ENCODE measurements at places on chromosomes 12 and 14.

GRCh38 chr14:63853831-63854293 lies 1.1 kb downstream of the SYNE2 start:
- DNase-seq = no peak

DNA sequence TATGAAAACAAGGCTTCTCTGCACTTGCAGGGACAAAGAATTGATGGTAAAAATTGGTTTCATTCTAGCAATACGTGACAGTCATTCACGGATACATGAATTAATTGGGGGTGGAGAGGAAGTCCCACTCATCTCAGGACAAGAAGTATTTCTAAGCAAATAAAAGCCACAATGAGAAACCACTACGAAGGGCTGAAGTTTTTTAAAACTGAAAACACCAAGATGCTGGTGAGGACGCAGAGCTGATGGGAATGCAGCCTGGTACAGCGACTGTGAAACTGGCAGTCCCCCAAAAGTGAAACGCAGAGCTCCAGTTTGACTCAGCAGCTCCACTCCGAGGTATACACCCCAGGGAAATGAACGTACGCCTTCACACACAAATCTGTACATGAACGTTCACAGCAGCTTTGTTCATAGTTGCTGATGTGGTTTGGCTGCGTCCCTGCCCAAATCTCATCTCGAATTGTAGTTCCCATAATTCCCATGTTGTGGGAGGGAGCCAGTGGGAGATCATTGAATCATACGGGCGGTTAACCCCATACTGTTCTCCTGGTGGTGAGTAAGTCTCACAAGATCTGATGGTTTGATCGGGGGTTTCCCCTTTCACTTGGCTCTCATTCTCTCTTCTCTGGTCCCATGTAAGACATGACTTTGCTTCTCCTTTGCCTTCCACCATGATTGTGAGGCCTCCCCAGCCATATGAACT lies 89.0 kb downstream of the SCARB1 start:
- DNase-seq = no peak

DNA sequence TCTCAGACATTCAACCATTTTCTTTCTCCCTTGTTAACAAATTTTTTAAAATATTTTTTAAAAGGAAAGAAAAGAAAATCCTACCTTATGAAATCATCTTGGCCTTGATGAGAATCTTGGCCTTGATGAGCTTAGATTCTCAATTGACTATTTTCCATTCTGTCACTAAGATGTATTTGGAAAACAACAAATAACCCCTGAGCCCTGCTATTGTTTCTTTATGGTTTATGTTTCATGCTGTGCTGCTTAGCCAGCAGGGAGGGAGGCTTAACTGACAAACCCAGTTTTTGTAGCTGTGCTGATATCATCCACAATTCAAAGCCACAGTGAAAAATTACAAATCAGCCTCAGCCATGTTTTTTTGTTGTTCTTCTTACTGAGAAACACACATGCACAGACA lies 404.1 kb downstream of the RAD51B start:
- no peak for DNase-seq

DNA sequence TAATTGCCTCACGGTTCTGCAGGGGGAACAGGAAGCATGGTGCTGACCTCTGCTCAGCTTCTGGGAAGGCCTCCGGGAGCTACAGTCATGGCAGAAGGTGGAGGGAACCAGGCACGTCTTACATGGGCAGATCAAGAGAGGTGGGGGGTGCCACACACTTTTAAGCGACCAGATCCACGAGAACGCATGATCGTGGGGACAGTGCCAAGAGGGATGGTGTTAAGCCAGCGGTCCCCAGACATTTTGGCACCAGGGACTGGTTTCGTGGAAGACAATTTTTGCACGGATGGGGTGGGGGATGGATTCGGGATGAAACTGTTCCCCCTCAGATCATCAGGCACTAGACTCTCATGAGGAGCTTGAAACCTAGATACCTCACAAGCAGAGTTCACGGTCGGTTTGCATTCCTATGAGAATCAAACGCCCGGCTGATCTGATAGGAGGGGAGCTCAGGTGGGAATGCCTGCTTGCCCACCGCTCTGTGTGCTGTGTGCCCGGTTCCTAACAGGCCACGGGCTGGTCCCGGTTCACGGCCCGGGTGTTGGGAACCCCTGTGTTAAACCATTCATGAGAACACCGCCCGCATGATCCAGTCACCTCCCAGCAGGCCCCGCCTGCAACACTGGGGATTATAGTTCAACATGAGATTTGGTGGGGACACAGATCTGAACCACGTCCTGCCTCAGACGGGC lies 96.9 kb downstream of the ADGRD1 start:
- no peak for DNase-seq

DNA sequence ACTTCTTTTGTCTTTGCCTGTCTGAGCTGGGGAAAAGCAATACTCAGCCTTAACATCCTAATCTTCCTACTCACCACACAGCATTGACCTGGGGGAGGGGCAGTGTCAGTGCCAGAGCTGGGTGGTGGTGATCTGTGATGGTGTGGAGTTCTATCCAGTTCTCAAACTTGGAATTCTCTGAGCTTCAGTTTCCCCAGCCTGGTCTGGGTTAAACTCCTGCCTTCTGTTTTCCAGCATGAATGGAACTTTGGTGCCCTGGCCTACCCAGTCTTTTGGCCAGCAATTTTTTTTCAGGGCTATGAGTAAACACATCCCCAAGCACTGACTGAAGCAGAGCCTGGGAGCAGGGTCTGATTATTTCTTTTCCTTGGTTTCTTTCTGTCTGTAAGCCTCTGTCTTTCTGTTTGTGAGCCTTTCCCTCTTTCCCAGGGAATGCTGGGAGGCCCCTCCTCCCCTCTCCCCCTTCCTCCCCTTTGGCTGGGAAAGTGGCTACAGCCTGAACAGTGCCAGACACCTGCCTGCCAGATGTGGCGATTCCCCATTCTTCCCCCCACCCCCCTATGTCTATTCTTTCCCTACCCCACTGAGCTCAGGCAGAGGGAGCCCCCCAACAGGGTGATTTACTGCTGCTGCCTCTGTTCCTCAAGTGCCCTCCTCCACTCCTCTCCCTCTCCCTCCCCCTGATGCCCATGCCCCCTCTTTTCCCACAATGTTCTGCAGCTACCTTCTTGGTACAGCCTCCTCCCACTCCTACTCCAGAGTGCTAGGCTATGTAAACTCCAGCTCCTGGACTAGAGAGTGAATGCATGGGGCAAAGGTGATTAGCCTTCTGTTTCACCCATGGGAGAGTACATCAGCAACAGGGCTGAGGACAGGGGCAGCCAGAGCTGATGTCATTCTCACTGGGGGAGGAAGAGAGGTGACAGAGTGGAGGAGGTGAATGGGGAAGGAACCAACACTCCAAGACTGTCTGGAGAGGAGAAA lies 11.1 kb downstream of the GPR84 start:
- no peak for DNase-seq

DNA sequence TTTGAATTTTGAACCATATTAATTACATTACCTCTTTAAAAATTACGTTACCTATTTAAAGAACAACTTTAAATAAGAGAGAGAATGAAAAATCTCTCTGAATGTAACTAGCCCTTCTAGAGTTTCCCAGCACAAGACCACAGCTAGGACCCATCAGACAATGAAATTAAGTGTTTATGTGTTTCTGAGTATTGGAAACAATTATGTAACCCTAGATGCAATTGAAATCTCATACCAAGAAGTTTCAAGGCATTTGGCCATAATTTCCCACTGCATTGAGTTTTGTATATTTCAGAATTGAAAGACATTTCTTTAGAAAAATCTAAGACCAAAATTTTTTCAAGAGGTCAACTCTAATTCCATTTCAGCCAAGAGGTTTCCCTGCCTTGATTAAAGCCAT lies 47.1 kb downstream of the SERPINA3 start:
- DNase-seq = no peak

- no peak for DNase-seq
Measured at GRCh38 chr14:52044791-52045522, 23.9 kb downstream of the NID2 start.

DNA sequence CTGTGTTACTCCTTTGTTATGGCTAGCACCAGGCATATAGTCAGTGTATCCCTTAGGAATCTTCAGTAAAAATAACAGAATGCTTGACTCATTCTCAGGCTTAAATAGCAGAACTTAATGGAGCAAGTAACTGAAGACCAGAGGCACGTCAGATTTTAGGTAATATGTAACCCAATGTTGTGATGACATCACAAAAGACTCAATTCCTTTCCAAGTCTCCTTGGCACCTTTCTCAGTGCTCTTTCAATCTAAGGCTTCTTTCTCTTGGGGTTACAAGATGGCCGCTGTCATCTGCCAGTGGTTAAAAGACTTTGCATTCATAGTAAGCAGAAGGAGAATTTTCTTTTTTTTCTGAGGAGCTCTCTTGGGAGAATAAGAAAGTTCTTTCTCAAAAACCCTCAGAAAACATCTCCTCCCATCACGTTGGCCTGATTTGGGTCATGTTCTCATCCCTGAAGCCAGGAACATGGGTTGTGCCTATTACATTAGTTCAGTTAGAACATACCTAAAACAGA lies 33.4 kb upstream of the DCN start:
- no peak for DNase-seq

Data from cerebellar nuclear complex (tissue), 1 donor.